ENCODE measurements at places on chromosomes 16 and 17. TPM values are rescaled to one million over a fixed set of nuclear protein-coding genes. Genes with fewer than 3 reads are reported as not detected.

DNA sequence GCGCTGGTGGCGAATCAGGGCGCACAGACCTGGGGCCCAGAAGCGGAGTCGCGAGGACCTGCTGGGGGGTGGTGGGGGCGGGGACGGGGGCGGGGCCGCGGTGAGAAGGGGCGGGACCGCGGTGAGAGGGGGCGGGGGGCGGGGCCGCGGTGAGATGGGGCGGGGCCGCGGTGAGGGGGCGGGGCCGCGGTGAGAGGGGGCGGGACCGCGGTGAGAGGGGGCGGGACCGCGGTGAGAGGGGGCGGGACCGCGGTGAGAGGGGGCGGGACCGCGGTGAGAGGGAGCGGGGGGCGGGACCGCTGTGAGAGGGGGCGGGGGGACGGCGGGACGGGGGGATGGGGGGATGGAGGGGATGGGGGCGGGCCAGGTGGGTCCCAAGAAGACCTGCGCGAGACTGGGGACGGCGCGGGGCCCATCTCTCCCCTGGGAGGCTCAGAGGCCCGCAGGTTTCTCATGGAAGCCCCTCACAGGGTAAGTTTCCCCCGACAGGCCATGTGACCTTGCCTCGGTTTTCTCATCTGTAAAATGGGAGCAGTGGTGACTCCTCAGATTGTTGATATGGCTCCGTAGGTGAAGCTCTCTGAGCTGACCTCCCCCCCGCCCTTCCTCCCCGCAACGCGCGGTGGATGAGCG lies 28.6 kb upstream of the DBNDD1 start:
- DNase-seq, result no peak

DNA sequence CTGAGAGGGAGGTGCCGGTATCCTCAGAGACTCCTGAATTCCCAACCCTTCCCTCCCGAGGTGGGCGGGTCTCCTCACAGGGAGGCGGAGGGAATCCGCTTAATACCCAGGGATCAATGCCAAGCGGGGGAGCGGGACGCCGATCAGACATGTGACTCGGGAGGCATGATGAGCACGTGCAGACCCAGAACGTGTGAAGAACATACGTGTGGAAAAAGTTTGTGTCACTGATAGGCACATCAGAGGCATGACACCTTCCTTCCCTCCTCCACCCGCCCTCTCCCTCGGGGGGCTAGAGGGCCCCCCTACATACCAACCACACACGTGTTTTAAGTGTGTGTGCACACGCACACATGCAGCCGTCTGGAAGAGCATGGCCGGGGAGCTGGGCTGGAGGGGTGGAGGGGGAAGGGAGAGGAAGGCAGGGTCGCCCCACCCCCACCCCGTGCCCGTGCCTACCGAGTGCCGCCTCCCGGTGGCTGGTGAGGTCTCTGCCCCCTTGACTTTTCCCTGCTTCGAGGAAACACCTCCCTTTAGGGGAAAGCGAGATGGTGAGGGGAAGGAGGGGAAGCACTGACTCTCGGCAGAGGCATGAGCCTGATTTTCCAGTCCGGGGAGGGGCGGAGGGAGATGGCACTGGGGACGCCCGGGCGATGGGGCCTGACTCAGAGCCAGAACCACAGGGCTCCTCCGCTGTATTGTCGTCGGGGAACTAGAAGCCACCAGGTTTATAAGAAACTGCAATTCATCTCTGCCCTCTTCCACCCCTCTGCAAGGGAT lies 12.1 kb upstream of the TBX21 start:
- peak; percentile 16 for DNase-seq

GRCh38 chr17:72477491-72477890 lies 356.7 kb downstream of the SOX9 start:
- no peak for DNase-seq

DNA sequence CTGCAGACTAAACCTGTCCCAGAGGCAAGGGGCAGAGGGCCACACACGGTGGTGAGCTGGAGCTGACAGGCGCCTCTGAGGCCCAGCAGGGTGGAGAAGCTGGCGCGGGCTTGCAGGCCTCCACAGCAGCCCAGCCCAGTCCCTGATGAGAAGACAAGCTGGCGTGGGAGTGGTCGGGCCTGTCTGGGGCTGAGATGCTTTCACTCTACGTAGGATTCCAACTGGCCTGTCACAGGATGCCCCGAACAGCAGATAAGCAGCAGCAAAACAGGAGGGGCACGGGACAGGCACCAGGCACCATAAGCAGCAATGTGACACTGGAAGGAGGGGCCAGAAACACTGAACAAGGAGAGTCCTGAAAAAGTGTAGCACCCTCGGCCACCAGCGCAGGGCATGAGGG lies 40.1 kb downstream of the PEMT start:
- DNase-seq, result no peak

DNA sequence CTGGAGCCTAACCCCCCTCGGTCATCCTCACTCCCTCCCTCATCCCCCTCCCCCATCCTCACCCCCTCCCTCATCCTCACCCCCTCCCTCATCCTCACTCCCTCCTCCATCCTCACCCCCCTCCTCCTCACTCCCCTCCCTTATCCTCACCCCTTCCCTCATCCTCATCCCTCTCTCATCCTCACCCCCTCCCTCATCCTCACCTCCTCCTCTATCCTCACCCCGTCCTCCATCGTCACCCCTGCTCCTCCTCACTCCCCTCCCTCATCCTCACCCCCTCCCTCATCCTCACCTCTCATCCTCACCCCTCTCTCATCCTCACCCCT lies 571 bp downstream of the PRSS33 start:
- no peak for DNase-seq

- no peak for DNase-seq
These were observed 166.6 kb upstream of the NOG start for GRCh38 chr17:56426901-56427300.

DNA sequence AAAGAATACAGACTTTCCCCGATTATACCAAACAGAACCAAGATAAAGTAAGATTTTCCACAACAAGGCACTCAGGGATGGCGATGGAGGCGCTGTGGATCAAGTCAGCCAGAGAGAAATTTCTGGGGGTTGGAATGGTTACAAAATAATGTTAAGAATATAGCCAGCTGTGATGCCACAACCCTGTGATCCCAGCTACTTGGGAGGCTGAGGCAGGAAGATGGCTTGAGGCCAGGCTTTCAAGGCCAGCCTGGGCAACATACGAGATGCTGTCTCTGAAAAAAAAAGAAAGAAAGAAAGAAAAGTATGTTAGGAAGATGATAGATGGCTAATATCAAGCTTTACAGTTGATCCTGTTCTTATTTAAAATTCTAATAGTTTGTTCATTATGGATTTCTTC lies 10.6 kb upstream of the ALOX12 start:
- DNase-seq, result no peak

DNA sequence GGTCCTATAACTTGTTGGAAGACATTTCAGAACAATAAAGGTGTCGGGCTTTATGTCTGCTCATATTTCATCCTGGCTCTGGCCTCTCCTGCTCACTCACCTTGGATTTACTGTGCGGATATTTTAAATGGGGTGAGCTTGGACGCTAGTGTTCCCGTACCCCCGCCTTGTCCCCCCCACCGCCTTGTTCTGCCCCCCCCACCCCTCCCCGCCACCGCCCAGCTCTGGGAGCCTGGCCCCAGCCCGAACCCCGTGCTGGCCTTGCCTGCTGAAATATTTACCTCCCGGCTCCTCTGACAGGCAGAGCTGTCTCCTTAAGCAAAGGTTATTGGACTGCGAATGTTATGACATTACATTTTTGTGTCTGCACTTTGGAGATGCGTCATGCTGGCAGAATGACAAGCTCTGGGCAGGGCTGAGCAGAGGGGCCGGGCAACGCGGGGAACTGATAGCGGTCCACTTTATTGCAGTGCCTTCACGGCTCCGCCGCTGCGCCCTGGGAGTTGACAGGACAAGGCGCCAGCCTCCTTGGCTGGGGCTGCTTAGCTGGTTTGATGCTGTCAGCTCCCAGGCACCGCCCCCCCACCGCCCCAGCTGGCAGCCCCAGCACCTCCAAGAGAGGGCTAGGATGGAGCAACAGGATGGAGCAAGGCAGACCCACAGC lies 222.5 kb upstream of the GSE1 start:
- peak; percentile 89 for DNase-seq

The USP43 gene
- 5.3 TPM for total RNA-seq

The SMPD3 gene
- 0.34 TPM for total RNA-seq

The PABPN1L gene
- not detected for total RNA-seq

All from astrocyte (in vitro differentiated cells and primary cell).